ENCODE measurements at places on chromosomes 7 and 10.

DNA sequence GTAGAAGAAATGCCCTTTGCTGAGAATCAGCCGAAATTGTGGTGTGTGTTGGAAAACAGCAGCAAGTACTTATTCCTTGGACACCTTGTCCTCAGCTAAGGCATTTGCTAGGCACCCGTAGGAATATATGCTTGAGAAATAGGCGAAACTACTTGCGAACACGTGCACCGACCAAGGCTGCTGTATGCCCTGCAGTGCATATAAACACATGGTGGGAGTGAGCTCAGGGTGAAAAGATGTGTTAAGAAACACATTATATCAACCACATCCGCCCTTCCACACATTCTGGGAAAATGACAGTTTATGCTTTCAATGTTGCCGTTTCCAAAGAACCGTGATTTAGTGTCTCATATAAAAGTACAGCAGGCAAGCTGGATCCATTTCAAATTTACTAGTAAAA, 199.2 kb downstream of the JCAD start:
- DNase-seq: no peak

DNA sequence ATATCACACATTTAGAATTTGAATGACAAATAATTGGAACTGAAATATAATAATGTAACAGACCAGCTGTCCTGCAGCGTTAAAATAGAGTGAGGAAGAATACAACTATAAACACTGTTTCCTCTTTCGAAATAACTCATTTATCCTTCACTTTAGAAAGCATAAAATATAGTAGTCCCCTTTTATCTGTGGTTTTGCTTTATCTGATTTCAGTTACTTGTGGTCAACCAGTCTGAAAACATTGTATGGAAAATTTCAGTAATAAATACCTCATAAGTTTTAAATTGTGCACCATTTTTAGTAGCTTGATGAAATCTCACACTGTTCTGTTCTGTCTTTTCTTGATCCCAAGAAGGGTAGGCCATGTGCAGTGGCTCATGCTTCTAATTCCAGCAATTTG, 31.7 kb downstream of the POLR1F start:
- peak; percentile 41 for DNase-seq

- no peak for DNase-seq
Observed at GRCh38 chr10:69766161-69766910, 35.4 kb upstream of the COL13A1 start.

GRCh38 chr10:24481241-24481640, 242.4 kb downstream of the ARHGAP21 start:
- no peak for DNase-seq

DNA sequence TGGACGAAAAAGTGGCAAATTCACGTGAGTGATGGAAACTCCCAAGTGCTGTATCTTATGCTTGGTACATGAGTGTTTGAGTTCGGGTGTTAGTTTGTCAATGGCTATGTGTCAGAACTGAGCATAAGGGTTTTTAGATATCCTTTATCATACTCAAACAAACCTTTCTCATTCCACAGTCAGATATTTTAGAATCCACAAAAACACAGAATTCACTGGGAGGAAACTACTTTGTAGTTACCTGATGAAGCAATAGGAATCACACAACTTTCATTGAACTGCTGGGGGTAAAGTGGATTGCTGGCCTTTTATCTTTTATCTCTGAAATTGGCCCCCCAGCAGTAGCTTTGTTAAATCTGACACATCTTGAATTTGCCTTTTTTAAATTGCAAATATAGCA, 64.0 kb downstream of the DKK1 start:
- DNase-seq: no peak

GRCh38 chr7:50730446-50731400, 52.0 kb downstream of the GRB10 start:
- no peak for DNase-seq

DNA sequence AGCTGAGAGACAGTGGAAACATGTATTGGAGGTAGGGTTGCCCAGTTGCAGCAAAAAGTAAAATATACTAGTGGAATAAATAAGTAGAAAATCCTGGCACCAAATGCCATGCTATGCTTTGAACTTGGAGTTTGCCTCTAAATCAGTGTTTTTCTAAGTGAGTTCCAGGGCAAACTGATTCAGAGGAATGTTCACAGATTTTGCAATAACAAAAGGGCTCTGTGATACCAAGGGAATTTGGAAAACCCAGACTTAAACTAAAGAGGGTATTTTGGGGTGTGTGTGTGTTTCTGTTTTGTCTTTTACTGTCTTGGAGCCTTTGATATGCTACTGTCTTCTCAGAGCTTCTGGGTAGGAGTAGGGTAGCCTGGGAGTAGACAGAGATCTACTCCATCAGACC, 39.9 kb downstream of the SLC26A4 start:
- DNase-seq: no peak

- DNase-seq: no peak
Observed at GRCh38 chr10:106573106-106573505, 591.4 kb downstream of the SORCS1 start.

DNA sequence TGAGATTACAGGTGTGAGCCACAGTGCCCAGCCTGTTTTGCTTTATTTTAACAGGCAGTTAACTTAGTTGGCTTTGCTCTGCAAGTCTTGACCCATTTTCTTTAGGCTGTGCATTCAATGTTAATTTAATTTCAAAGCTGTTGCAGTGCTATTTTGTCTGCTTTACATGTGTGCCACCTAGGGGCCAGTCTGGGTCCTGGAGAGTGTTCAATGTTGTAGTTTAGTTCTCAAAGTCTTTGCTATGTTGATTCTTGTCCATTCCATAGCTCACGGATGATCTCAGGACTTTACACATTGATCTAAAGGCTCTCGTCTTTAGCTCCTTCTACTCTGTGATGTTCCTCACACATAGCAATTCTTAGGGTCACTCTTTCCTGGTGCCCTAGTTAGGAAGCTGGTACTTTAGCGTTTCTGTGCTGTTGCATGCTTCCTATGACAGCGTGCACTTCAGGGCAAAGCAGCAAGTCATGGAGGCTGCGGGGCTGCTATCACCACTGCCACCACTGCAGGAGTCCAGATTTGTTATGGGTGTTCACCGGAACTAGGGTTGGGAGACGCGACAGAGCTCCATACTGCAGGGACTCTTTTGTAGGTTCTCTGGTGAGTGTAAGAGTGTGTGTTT, 16.4 kb upstream of the ABCA13 start:
- DNase-seq: peak; percentile 68

- no peak for DNase-seq
Observed at GRCh38 chr10:58647376-58648112, 134.9 kb downstream of the BICC1 start.

DNA sequence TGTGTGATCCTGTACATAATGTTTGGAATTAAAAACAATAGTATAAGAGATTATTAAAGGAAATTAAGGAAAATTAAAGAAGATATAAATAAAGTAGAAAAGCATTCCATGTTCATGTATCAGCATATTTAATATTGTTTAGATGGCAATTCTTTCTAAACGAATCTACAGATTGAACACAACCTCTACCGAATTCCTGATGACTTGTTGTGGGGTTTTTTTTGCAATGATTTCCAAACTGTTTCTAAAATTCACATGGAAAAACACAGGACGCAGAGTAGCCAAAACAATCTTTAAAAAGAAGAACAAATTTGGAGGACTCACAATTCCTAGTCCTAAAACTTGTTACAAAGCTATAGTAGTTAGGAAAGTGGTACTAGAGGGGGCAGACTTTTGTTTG, 573.4 kb upstream of the IGFBP3 start:
- no peak for DNase-seq

- DNase-seq: no peak
Observed at GRCh38 chr7:18872344-18872743, 245.1 kb downstream of the TWIST1 start.

DNA sequence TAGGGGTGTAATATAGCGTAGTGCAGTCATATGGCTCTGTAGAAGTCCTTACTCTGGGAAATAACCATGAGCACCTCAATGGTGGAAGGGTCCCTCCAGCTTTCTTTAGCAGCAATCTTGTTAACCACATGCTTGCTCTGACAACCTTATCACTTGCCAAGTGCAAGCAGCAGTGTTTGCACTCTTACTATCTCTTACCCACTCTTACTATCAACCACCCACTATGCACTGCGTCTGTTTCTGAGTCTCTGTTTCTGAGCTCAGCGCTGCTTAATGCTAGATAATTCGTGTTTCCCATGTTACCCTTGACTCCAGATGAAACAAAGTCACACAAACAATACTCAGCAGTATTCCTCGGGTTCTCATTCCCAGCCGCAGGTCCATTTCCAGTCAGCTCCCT, 433.7 kb upstream of the PFKP start:
- no peak for DNase-seq

- peak; percentile 29 for DNase-seq
Observed at GRCh38 chr10:54800741-54801421, at the start of gene PCDH15. Gene PCDH15, minus strand, starts transcription at chr10:54801231. Its CDS starts 136,969 bp downstream, at chr10:54664262.

DNA sequence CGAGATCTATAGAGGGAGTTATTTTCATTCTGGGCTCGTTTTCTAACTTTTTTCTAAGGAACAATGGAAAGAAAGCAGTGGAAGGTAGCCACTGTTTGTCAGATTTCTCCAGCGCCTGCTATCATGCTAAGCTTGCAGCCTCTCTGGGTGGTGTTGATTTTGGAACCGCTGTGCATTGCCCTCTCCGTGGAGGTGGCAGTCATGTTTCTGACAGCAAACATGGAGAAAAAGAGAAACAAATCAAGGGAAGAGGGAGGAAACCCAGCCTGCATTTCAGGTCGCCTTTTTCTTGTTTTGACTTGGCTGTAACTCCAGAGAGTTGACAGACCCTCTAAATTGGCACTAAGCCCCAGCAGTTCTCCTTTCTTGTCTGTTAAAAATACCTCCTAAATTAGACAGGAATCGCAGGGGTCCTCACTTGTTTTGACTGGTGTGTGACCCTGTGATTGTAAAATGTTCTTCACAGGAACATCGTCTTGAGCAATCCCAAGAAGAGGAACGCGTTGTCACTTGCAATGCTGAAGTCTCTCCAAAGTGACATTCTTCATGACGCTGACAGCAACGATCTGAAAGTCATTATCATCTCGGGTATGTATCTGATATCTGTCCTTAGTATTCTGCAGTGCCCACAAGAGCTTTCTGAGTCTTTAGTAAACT, 4.8 kb downstream of the ECHDC3 start:
- no peak for DNase-seq

DNA sequence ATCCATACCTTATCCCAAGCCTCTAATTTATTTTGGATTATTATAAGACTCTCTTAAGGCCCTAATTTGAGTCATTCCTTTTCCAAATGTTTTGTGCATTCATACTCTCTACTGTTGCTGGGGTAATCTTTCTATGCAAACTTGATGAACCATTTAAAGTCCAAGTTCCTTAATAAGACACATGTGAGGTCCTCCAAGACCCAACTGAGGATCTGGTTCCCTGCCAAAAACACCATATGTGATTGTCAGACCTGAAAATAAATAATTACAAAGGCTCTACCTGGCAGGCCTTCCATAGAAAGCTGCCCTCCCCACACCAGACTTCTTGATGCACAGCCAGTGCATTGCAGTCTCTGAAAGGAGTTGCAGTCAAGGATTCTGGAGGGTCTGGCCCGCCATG, 257.9 kb upstream of the AKR1E2 start:
- DNase-seq: no peak

DNA sequence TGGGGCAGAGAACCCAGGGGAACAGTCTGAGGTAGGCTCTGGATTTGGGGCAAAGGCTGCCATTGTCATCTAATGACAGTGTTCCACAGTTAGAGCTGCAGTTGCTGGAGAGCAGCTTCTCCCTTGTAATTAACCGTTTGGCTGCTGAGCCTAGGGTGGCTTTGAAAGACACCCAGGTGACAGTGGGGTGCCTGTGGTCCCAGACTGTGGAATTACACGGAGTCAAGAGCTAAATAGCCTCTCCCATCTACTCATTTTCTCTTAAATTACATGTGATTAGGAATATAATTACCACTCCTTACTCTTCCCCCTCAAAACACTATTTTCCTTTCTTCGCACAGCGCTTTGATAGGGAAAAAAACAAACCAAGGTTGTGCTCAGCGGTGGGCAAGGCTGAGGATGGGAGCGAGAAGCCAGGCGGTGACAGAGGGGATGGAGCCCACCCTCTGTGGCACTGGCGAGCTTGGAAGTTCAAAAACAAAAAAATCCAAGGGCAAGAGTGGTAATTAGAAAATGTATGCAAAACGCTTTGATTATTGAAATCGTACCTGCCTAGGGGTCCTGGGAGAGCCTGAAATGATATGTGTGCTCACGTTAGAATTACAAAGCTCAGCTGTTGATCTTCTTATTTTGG, 44.1 kb downstream of the BAMBI start:
- no peak for DNase-seq

DNA sequence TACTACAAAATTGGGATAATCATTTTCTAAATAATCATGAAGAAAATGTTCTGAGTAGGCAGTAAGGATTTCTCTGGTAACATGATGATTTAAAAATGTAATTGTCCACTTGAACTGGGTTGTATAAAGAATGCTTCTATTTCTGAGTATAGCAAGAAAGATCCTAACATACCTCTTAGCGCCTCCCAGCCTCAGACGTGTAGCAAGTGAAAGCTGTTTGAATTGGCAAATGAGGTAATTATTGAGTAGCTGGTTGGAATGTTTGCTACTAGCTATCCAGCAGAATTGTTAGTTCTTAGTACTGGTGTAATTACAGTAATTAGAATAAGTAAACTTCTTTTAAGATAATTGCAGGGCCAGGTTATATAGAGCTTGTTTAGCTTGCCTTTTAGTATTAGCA, 47.9 kb downstream of the SEPTIN7 start:
- DNase-seq: no peak

GRCh38 chr10:57979491-57979890, 288.2 kb downstream of the IPMK start:
- no peak for DNase-seq

GRCh38 chr10:78572565-78572964, 496.2 kb upstream of the ZMIZ1 start:
- DNase-seq: no peak

- DNase-seq: no peak
Observed at GRCh38 chr7:55903985-55904759, 16.9 kb downstream of the ZNF713 start.

DNA sequence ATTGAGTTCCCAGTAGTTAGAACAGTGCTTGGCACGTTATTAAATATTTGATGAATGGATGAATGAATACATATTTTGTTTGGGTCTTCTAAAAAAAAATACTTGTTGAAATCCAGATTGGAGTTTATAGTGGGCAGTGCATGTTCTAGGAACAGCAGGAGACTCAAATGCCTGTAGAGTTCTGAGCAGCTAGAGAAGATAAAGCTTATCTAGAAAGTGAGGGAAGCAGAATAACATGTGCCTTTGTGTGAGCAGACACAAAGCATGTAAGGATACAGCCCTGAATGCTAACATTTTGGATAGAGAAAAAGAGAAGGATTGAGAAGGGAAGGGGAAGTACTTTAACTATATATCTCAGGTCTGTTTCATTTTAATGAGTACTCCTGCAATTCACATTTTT, 71.9 kb downstream of the SRI start:
- no peak for DNase-seq

All from NAMALWA (cell line).